ENCODE measurements at places on chromosomes 12 and 14.

DNA sequence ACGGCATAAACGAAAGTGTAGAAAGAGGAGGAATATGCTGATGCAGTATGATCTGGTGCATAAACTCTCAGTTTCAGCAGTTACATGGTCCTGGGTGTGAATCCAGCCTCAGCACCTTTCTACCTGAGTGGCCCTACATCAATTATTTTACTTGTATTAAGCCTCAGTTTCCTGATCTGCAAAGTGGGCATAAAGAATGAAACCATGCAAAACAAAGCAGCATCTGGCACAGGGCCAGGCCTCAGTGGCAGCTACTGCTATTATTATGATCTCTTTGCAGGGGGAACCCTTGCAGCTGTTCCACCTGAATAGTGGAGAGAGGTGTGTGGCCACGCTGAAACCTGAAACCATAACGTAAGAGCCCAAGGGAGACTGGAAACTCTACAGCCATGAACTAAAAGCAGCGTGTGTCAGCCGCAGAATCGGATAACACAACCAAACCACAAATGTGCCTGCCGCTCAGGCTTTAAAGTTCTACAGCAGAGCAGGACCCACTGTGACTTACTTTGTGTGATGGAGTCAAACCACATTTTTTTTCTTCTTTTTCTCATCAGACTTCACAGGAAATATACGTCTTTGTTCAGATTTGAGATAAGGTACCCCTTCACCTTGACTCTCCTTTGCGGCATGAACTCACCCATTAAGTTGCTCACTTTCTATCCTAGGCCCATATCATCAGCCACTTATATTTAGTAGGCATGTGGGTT is 29.2 kb upstream of the FOS start:
- DNase-seq: peak; percentile 93

- DNase-seq: no peak
Measured at GRCh38 chr14:53622447-53622846, 334.2 kb downstream of the BMP4 start.

GRCh38 chr14:31965735-31966598 is 111.1 kb upstream of the ARHGAP5 start:
- DNase-seq: peak; percentile 41

DNA sequence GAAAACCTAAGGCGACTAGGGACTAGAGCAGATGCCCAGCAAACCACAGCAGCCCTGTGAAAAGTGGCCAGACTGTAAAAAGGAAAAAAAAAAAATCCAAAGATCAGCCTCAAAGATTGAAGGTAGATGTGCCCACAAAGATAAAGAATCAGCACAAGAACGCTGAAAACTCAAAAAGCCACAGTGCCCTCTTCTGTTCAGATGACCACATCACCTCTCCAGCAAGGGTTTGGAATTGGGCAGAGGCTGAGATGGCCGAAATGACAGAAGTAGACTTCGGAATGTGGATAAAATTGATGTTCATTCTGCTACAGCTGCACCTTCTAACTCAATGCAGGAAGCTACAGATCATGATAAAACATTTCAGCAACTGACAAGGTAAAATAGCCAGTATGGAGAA is 154.4 kb downstream of the GPHN start:
- no peak for DNase-seq

DNA sequence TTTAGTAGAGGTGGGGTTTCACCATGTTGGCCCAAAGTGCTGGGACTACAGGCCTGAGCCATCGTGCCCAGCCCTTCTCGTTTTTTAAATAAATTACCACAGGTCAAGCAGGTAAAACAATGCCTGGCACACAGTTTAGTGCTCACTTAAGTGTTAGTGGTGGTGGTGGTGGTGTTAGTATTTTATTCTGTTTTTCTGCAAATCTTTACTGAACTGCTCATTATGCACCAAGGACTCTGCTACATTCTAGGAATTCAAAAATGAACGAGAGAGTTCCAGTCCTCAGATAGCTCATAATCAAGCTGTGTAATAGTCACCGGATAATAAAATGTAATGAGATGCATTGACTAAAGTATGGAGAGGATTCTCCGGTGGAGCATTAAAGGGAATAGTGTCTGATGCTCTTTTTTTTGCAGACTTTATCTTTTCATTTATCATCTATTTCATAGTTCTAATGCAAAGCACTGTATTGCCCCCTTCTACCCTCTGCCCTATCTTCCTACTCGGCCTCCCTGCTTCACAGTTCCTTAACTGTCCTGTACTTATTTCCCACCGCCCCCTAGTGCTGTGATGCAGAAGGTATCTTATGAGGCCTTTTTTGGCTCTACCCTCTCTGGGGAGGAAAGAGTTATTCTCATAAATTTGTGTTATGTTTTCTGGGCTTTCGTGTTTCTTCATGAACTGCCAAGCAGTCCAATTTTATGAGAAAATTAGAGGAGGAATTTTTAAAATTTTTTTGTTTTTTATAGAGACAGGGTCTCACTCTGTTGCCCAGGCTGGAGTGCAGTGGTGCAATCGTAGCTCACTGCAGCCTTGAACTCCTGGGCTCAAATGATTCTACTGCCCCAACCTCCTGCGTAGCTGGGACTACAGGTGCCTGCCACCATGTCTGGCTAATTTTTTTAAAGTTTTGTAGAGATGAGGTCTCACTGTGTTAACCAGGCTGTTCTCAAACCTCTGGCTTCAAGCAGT is 1.0 kb downstream of the ITFG2 start:
- peak; percentile 81 for DNase-seq

- no peak for DNase-seq
Measured at GRCh38 chr12:27005495-27005894, 8.7 kb downstream of the TM7SF3 start.

GRCh38 chr12:71786829-71787228 is 32.2 kb downstream of the RAB21 start:
- no peak for DNase-seq

DNA sequence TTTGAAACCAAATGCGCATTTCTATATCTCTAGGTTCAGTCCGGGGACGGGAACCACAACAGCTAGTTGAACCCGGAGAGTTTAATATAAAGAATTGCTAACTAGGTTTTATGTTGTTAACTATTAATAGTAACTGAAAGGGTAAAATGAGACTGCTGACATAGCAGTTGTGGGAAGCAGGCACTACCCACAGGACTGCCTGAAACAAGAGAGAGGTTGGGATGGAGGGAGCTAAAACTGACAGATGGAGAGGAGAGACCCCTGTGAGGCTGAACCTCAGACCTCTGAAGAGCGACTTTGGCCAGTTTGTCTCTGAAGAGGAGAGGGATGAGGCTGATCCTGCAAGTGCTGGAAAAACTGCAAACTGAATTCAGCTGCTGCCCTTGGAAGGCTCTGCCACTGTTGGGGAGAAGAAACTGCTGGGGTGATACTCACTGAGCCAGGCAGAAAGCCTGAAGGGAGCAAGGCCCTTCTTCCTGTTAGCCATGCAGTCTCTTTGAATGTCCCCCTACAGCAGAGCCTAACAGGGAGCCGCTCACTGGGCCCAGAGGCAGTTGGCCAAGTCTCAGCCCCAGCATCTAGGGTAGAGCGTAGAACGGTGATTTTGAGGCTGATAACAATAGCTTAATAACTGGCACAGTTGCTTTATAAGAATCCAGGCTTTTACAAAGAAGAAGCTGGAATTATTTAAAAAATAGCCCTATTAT is 172.2 kb downstream of the NPAS3 start:
- no peak for DNase-seq
